ENCODE measurements at places on chromosomes 11 and 22. TPM values are rescaled to one million over a fixed set of nuclear protein-coding genes. Genes with fewer than 3 reads are reported as not detected.

DNA sequence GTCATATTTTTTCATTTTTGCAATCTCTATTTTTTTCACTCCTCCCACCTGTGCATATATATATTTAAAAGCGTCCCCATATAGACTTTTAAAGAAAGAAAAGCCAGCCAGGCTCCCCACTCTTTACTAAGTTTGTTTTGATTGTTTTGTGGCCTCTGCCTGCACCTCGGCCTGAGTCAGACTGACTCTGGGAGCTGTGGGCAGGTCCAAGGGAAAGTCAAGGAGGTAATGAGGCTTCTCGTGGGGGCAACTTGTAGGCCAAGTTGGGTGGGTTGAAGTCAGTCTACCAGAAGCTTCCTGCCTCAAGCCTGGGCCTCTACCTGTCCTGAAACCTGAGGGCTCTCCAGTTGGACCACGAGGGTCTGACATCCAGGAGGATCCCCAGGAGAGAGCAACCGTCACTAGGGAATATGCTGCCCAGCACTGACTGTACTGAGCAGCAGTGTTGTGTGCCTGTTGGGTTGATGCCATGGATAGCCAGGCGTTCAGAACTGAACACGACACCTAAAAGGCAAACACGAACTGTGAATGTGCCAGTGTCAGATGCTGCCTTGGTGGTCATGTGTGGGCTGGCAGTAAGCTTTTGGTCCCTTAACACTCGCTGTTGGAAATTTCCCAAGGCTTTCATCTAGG, 58.8 kb downstream of the BMAL1 start:
- H3K4me1 ChIP-seq, result peaks cover 72% of the 10 kb centered on the region
- no peak overlapping the region for H3K27ac ChIP-seq
- DNase-seq, result peak; percentile 9
- H3K36me3 ChIP-seq, result peaks cover 7% of the 10 kb centered on the region
- H3K4me3 ChIP-seq, result no peak overlapping the region

DNA sequence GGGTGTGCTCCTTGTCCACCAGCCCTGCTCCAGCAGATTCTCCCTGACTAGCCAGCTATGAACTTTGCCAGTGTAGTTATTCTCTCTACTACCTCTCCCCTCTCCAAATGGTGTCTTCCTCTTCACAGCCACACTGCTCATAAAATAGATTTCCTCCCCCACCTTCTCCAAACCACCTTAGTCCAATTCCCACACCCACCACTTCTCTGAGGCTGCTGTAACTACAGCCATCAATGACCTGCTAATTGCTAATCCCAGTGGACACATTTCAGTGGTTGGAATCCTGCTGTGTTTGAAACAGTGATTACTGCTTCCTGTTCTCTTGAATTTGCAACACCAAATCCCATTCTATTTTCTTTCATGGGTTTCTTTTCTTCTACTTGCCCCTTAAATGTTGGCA, 23.4 kb downstream of the SYT9 start:
- H3K27ac ChIP-seq, result no peak overlapping the region
- no peaks in the 10 kb centered on the region for H3K36me3 ChIP-seq
- no peaks in the 10 kb centered on the region for H3K4me1 ChIP-seq
- no peaks in the 10 kb centered on the region for H3K27me3 ChIP-seq

GRCh38 chr11:85946221-85946620, 91.0 kb downstream of the CCDC83 start:
- peaks cover 19% of the 10 kb centered on the region for H3K4me1 ChIP-seq
- H3K4me3 ChIP-seq, result no peak overlapping the region
- H3K36me3 ChIP-seq, result peaks cover 11% of the 10 kb centered on the region
- DNase-seq, result no peak
- H3K27ac ChIP-seq, result no peak overlapping the region
- H3K27me3 ChIP-seq, result no peaks in the 10 kb centered on the region

The AIFM3 gene
- total RNA-seq, result 1.1 TPM

GRCh38 chr11:116329354-116330090, 443.3 kb downstream of the BUD13 start:
- H3K27me3 ChIP-seq, result no peaks in the 10 kb centered on the region
- DNase-seq, result no peak
- no peaks in the 10 kb centered on the region for H3K4me1 ChIP-seq
- H3K36me3 ChIP-seq, result no peaks in the 10 kb centered on the region

The CCDC87 gene
- not detected for total RNA-seq
